ENCODE measurements at places on chromosomes 2 and 18.
A peak's percentile ranks its signal among the peaks of the same experiment; 100 is the strongest.

GRCh38 chr2:179538406-179539123, 273.9 kb upstream of the SESTD1 start:
- peak; percentile 28 for DNase-seq

DNA sequence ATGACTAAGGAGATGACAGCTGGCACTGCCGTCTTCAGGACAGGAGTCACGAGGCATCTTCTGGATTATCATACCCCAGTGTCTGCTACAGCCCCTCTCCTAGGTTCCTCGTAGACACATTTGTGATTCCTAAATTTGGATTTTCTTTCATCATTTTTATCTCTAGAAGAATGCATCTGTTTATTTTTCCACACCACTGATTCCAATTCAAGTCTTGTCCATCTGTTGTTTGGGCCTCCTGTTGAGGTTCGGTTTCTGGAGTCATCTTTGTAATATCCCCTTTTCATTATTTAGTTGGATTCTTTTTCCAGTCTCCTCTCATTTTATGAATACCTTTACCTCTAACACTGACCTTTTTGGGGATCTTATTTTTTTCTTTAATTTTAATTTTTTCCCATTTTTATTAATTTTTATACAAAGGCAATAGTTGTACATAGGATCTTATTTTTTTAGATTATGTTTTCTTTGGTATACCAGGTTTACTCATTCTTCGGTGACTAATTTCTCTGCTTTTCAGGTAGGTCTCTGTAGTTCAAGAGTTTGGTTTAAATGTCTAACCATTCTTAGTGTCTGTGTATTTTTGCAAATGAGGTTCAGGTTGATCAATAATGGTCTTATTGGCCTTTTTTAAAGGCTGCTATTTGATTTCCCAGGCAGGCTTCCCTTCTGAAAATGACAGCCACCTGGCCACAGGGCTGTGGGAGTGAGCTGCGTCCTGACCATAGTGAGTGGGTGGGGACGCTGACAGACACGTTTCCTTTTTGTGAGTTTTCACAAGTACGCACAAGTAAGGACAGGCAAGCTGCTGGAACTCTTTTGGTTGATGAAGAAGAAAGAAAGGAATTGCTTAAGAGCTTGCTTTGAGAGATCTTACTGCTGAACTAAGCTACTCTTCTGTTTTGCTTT, 34.5 kb downstream of the FARP2 start:
- DNase-seq = no peak

DNA sequence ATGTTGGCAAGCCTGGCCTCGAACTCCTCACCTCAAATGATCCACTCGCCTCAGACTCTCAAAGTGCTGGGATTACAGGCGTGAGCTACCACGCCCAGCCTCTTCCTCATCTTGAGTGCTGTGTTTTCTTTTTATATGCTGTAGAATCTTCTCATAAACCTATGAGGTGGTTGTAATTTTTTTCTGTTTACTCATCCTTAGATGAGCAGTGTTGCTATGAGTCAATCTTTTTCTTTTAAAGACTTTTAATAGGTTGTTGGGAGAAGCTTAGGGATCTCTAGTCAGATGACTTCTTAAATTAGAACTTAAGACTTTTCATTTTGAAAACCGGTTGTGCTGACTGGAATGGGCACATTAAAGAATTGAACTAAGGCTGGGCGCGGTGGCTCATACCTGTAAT, 8.7 kb upstream of the AAK1 start:
- no peak for DNase-seq

- no peak for DNase-seq
Observed at GRCh38 chr18:77173275-77174030, 40.9 kb upstream of the MBP start.

DNA sequence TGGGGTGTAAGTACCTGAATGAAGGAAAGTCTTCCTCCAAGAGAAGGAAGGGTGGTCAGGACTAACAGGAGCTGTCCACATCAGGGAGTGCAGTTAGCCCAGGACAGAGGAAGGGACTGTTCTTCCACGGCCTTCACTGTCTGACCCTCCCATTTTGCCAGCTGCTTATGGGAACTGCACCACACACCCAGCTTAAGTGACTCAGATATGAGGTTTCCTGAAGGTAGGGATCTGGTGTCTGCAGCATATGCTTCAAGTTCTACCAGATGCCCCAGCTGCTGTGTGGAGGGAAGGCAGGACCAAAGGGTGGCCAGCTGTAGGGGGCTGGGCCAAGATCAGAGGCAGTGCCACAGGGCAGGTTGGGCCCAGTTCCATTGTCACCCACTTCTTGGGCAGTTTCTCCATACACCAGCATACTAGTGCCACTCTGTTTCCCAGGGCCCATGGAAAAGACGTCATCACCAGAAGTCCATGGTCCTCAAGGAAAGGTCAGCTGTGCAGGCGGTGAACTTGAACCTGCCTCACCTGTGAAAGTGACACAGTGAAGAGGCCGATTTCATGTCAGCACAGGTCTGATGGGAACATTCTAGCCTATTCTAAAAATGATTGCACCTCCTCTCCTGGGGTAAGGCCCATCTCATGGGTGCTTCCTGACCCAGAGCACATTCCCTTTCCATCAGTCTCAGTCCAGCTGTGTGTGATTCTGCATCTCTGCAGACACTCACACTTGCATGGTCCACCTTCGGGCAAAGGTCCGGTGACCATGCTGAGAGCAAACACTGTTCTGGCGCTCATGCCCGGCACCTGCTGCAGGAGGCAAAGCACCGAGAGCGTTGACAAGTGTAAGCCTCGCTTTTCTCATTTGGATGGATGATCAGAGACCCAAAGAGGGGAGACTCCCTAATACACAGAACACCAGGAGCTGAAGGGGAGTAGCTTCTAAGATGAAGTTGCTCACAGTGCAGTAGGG, 68.0 kb downstream of the ACAA2 start:
- DNase-seq = no peak

GRCh38 chr2:45192481-45192880, 183.2 kb upstream of the SIX2 start:
- no peak for DNase-seq

- no peak for DNase-seq
Observed at GRCh38 chr2:204180649-204181048, 244.1 kb downstream of the ICOS start.

- no peak for DNase-seq
Observed at GRCh38 chr2:241218131-241219029, 29.9 kb downstream of the ANO7 start.

DNA sequence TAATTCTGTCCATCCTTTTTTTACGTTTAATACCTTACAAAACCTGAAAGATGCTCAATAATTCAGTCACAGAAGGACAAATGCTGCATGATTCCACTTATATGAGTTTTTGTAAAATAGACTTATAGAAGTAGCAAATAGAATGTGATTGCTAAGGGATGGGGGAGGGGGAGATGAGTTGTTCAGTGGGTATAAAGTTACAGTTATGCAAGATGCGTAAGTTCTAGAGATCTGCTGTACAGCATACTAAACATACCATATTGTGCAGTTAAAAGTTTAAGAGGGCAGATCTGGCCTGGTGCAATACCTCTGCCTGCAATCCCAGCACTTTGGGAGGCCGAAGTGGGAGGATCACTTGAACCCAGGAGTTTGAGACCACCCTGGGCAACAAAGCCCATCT, 78.8 kb downstream of the TET3 start:
- DNase-seq = no peak

GRCh38 chr2:176178038-176178756, 10.3 kb upstream of the HOXD1 start:
- no peak for DNase-seq

- DNase-seq = peak; percentile 5
Observed at GRCh38 chr18:54032412-54032811, 192.1 kb downstream of the MBD2 start.

DNA sequence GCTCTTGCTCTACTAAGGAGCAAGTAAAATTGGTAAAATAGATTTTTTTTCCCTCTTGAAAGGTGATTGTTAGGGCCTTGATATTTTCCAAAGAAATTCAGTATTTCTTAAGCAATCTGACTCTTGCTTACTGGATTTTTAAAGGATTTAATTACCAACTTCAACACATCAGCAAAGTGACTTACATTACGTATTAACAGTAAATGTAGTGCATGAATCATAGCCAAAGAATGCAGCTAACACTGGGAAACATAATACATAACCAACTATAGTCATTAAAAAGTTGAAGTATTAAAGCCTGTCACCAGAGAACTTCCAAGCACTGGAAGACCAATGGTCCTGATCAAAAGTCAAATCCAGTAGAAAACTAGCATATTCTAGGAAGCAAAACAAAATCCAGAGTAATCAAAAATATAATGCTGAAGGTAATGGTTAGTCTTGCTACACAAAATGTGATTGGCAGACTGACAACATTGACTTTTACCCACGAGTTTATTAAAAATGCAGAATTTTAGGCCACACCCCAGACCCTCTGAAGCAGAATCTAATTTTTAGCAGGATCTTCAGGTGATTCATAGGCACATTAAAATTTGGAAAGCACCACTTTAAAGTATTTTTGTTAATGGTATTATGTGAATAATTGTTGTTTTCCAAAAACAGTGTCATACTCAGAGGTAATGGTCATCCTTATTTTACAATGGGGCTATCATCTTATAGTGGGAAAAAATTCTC, 31.8 kb upstream of the CAVIN2 start:
- DNase-seq = no peak

DNA sequence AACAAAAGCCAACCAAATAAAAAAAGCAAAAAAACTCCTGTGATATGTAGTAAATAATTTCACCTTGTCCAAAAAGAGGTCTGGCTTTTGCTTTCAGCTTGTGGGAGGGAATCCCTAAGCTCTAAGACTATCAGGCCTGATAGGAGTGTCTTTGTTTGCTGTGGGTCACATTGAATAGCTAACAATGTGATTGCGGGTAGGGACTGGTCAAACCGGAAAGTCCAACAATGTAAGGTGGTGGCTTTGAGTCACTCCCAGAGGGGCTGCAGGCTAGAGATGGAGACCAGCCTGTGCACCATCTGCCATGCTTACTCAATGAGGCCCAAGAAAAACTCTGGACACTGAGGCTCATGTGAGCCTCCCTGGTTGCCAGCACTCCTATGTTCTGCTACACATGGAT, 192.9 kb downstream of the TFCP2L1 start:
- no peak for DNase-seq

DNA sequence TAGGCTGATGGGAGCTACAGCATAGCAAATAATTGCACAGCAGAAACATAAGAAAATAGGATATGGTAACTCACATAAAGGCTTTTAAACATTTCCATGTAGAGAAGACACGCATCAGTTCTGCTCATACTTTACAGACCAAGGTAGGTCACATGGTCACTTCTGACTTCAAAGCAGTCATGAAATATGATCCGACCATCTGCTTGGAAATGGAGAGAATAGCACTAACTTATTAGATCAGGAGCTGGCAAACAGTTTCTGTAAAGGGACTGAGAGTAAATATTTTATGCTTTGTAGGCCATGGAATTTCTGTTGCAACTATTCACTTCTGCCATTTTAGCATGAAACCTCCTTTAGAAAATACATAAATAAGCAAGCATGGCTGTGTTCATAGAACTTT, 936.6 kb upstream of the FANCL start:
- DNase-seq = peak; percentile 64

- no peak for DNase-seq
Observed at GRCh38 chr2:105256431-105257047, 15.0 kb downstream of the GPR45 start.

DNA sequence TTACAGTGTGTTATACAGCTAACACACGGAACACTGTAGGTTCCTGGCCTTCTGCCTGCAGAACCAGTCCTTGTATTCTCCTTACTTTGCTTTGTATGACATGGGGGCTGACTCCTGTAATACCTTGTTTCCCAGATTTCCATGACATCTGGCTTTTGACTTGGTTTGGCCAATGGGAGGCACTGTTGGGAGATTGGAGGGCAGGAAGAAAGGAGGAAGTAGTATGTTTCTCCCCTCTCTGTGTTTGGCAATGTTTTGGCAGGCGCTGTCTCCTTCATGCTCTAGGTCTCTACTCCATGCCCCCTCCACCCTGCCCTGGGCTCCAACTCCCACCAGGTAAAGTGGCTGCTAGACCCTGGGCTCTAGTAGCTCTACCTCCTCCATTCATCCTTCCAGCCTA, 331.1 kb upstream of the SLC14A2 start:
- no peak for DNase-seq

GRCh38 chr18:22082408-22082807, 87.0 kb upstream of the GATA6 start:
- DNase-seq = no peak

DNA sequence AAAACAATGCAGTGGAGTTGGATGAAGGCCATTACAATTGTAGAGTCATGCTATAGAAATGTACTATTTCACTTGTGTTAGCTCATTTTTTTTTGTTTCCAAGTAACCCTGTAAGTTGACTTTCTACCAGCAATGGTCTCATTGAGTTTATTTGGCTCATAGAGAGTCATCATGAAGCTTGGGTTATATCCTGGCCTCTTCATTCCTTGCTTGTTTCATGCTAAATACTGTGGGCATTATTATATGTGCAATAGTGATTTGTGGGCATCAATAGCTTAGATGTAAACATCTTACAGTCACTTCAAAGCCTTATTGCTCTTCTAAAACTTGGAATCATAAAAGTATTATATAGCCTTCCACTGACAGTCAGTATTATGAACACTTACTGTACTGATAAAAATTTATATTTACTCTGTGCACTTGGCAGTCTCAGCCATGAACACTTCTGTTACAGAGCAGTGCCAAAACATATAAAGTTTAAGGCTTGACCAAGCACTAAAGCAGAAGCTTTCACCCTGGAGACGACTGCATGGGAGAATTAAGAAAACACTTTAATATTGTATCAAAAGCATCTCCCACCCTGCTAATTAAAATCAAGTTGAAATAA, 751.2 kb downstream of the SATB2 start:
- peak; percentile 30 for DNase-seq

DNA sequence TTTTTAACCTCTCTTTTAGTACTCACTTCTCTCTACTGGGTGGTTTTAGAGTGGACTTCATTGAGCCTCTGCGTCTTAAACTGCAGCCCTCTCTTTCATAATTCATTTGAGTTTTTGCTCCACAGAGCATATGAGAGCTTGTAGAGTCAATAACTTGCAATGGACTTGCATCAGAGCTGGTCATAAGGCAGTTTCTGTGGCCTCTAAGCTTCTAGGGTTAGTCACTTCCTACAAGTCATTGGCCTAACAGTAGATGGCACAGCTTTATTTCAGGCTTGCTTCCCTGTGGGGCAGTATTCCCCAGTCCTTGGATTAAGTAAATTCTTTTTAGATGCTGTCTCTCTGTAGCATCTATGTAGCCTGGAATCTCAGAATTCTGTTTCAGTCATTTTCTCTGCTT, 1435.7 kb downstream of the LRP1B start:
- no peak for DNase-seq
